ENCODE measurements at places on chromosomes 13 and 19.

- no peak for DNase-seq
These were observed 192.6 kb downstream of the PCDH17 start for GRCh38 chr13:57824121-57824520.

DNA sequence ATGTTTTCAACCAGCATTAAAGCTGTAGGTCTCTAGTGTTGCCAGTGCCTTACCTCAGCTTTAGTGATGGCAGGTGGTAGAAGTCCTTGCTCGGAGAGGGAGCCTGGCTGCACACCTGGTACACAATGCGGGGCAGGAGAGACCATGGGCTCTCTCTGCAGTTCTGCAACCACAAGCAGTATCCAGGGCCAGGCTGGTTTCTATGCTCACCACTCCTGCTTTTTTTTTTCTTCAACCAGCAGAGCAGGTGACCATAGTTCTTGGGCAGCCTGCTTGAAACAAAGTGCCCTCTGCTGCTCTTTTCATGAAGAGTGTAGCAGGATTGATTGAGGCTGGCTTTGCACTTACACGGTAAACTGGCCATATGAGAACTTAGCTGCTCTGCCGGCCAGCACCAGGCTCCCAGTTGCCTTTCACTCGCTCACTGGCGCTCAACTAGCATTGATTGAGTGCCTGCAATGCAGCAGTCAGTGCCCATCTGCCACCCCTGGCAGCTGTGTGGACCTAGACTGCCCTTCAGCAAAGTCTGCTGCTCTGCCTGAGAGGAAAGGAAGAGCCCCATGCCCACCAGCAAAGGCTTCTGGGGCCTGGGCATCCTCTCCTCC lies 4.4 kb upstream of the CHAMP1 start:
- no peak for DNase-seq

- no peak for DNase-seq
These were observed 6.2 kb downstream of the FOXO1 start for GRCh38 chr13:40660141-40660664.

GRCh38 chr19:45186509-45187334 lies 8.1 kb downstream of the BLOC1S3 start:
- no peak for DNase-seq

DNA sequence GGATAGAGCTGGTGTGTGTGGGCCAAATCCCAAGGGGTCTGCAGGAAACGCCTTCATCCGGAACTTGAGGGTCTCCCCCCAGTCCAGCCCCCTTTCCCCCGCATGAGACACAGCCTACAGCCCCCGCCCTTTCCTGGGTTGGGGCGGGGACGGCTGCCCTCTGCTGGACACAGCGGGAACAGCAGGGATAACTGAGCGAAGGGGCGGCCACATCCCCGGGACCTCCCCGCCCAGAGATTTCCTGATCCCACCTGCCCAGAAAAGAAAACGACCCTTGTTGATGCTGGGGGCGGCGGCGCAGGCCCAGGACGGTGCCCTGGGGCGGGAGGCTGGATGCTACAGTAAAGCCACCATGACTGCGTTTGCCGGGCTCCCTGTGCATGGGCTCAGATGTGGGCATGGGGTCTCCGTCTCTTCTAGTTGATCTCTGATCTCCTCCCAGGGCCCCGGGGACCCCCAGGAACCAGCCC lies 14.2 kb downstream of the ONECUT3 start:
- no peak for DNase-seq

GRCh38 chr19:411723-412355 lies 2.9 kb upstream of the C2CD4C start:
- DNase-seq: no peak

DNA sequence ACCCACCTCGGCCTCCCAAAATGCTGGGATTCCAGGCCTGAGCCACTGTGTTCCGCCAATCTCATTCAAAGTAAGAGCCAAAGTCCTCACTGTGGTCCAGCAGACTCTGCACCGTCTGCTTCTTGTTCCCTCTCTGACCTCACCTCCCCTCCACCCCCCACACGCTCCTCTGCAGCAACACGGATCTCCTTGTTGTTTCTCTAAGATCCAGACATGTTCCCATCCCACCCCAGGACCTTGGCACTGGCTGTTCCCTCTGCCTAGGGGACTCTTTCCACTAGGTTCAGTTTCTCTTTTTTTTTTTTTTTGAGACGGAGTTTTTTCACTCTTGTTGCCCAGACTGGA lies 38.4 kb downstream of the LTBP4 start:
- no peak for DNase-seq

- no peak for DNase-seq
These were observed 224.4 kb downstream of the TM9SF2 start for GRCh38 chr13:99725644-99726043.

- DNase-seq: peak; percentile 45
These were observed 9.8 kb upstream of the DPF1 start for GRCh38 chr19:38233740-38234251.

DNA sequence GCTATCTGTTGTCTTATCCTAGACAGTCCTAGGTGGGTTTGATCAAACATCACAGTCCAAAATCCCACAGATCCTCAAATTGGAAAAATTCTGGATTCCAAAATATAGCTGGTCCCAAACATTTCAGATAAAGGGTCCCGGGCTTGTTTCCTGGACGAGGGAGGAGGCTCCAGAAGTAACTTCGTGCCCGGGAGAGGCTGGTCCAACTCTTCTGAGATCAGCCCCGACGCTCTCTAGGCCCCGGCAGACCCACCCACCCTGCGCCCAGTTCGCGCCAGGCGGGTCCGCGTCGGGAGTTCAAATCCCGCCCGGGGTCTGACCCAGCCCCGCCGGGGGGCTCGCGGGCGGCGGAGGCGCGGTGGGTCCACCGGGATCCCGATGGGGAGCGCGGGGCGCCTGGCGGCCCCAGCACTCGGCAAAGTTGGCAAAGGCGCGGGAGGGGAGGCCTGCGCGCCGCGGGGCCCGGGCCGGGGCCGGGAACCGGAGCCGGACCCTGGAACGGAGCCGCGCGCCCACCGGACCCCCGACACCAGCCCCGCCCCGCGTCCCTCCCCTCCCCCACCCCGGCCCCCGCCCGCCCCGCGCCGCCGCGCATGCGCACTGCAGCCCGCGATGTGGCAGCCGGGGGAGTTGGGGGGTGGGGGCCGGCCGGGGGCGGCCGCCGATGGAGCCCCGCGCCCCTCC lies 513 bp downstream of the MIER2 start:
- DNase-seq: no peak

- DNase-seq: no peak
These were observed 13.9 kb upstream of the EIF3G start for GRCh38 chr19:10133596-10133995.

DNA sequence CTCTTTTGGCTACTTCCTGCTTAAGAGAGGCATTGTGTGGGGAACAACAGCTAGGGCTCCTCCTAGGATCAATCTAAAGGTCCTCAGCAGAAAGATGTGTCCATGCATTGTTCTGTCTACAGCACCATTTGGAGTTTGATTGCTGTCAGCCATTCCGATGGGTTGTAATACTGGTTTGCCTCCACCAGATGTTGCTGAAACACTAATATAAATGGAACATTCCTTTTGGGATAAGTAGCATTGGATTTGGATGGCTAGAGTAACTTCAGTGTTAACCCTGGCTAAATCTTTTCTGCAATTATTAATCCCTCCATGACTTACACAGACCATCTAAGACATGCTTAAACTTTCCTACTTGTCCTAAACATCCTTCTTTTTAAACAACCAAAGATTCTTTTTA lies 104.2 kb downstream of the TDRD3 start:
- DNase-seq: no peak

DNA sequence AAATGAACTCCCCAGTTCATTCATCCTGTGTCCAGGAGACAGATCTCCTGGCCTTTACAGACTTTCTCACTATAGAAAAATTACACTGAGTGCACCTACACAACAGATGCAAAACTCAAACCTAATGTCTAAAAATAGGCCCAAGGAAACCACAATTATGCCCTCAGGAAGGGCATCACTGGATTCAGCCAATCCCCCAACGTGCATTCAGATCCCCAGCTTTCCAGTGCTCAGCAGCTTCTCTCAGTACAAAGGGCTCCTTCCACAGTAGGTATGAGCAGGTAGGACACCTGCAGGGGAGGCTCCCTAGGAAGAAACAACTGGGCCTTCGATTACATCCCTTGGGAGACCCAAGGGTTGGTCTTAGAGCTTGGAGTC lies 2.1 kb downstream of the ZNF709 start:
- DNase-seq: no peak

GRCh38 chr13:93298713-93299112 lies 72.1 kb downstream of the GPC6 start:
- DNase-seq: no peak

Measured in amniotic epithelial cell (primary cell).